ENCODE measurements at places on chromosomes 16 and 17. TPM values are rescaled to one million over a fixed set of nuclear protein-coding genes. Genes with fewer than 3 reads are reported as not detected.

The CLEC3A gene
- not detected for total RNA-seq

The CDH16 gene
- total RNA-seq = 0.72 TPM

The FGF11 gene
- 1.4 TPM for total RNA-seq

The RPS6KB1 gene
- 30.6 TPM for total RNA-seq

The GSG1L gene
- 1.2 TPM for total RNA-seq

The NOL3 gene
- 32.0 TPM for total RNA-seq

The SLC25A19 gene
- total RNA-seq = 20.0 TPM

The TTYH2 gene
- total RNA-seq = 9.1 TPM

The SMTNL2 gene
- 0.12 TPM for total RNA-seq

The WFIKKN1 gene
- 2.2 TPM for total RNA-seq

The TMC6 gene
- total RNA-seq = 108 TPM

The FBXL16 gene
- 2.1 TPM for total RNA-seq

The KRT33B gene
- total RNA-seq = not detected

The DNAH3 gene
- total RNA-seq = 2.2 TPM

The CLEC18C gene
- 0.61 TPM for total RNA-seq

The CDK3 gene
- 7.9 TPM for total RNA-seq

The EFNB3 gene
- total RNA-seq = 1.3 TPM

The FAM83G gene
- total RNA-seq = 18.9 TPM

The ETV4 gene
- 0.72 TPM for total RNA-seq

The TMEM88 gene
- total RNA-seq = 3.5 TPM

The PPY gene
- 1.5 TPM for total RNA-seq

The FBXW10 gene
- total RNA-seq = not detected

The SEPTIN1 gene
- 6.1 TPM for total RNA-seq

The UMOD gene
- total RNA-seq = not detected

The GPR139 gene
- total RNA-seq = not detected

The ABAT gene
- 12.1 TPM for total RNA-seq

The NPIPA8 gene
- total RNA-seq = not detected

The BAIAP3 gene
- 5.6 TPM for total RNA-seq

The RAP1GAP2 gene
- 43.3 TPM for total RNA-seq

The PRKCB gene
- total RNA-seq = 8.2 TPM

The KARS1 gene
- 94.3 TPM for total RNA-seq

The RNF135 gene
- total RNA-seq = 24.1 TPM

The SULT1A2 gene
- 44.3 TPM for total RNA-seq

The CCNF gene
- 3.7 TPM for total RNA-seq

The ADGRG1 gene
- 98.4 TPM for total RNA-seq

The PLA2G15 gene
- total RNA-seq = 13.5 TPM
